Substantia nigra (tissue), 51 donors: ENCODE measurements at places on chromosomes 3 and 15.

DNA sequence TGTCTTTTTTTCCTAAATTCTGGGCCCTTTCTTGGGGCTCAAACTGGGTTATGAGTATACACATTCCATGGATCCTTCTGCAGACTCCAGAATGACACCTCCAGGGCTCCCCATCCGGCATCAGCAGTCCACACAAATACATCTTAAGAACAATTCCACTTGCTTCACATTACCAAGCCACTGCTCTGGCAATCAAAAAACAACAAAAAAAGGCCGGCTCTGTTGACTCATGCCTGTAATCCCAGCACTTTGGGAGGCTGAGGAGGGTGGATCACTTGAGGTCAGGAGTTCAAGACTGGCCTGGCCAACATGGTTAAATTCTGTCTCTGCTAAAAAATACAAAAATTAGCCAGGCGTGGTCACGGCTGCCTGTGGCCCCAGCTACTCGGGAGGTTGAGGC is 49.9 kb upstream of the LPP start:
- no peak for DNase-seq

DNA sequence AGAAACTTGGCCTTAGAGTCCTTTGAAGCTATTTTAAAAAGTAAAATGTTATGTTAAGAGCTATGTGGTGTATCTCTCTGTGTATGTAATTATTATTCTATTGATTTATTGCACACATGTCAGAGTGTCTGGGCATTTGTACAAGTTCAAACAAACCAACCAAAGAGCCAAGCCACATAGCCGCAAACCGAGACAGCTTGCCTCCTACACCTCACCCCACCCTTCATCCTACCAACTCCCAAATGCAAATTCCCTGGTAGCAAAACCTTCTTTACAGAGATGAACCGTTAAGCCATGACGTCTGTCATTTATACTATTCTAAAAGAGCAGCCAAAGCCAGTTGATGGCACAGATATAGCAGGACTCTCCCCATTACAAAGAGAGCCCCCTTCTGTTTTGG is 332.3 kb downstream of the ERC2 start:
- DNase-seq, result no peak

- DNase-seq, result no peak
Measured at GRCh38 chr15:71538181-71538580, 272.2 kb upstream of the NR2E3 start.

DNA sequence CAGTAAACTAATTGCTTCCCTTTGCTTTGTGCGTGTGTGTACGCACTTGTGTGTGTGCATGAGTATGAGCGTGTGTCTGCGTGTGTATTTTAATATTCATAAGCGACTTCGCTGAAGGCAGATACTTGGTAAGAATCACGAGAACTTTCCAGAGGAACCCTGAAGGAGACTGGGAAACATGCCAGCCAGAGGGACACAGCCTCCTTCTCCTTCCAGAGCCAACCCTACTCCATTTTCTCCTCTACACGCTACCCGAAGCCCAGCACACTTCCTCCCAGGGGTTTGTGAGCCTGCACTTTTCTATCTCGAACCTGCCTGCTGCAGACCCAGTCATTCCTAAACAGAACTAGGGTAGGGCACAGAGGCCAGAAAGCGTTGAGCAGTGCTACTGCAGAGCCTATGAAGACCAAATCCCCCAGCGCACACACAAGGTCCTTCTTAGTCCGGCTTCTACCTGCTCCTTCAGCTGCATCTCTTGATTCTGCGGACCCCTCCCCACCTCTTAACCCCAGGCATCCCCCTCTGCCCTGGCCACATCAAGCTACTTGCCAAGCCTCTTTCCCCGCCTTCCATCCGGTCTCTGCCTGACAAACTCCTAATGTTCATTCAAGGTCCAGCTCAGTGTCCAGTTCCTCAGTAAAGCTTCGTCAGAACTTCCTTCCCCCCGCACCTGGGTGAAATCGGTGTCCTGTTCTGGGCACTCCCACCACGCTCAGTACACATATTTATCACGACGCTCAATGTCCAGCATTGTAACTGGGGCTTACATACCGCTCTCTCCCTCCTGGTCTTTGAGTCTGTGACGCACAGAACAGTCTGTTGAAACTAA is 191.8 kb downstream of the FAM43A start:
- no peak for DNase-seq

GRCh38 chr15:94670438-94671034 is 439.2 kb downstream of the MCTP2 start:
- no peak for DNase-seq

GRCh38 chr3:66392512-66392911 is 108.3 kb downstream of the LRIG1 start:
- DNase-seq, result no peak

DNA sequence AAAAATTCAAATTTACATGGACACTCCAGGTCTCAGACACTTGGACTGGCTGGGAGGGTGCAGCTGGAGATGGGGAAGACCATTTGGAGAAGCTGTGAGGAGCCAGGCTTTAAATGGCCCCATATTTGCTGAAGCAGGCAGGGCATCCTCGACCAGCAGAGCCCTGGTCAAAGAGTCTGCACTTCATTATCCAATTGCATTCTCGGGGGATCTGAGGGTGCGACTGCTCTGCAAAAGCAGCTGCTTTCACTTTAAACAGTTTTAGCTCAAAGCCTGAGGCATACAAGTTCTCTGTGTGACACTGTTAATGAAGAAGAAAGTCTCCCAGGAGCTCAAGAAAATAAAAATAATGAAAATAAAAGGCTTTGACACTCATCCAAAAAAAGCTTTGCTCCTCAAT is 98.0 kb upstream of the SLC25A36 start:
- no peak for DNase-seq

- no peak for DNase-seq
Measured at GRCh38 chr15:97459771-97460170, 500.7 kb upstream of the ARRDC4 start.

DNA sequence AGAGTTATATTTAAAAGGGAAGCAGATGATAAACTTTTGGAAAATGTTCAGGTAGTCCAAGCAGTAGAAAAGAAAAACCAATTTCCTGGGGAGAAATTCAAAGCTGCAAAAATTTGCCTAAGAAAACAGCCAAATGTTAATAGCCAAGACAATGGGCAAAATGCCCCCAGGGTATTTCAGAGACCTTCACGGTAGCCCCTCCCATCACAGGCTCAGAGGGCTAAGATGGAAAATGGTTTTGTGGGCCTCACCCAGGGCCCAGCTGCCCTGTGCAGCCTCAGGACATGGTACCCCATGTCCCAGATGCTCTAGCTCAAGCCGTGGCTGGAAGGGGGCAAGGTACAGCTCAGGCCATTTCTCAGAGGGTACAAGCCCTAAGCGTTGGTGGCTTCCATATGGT is 391.0 kb downstream of the ZIC4 start:
- no peak for DNase-seq

GRCh38 chr3:184986366-184986889 is 166.4 kb downstream of the C3orf70 start:
- DNase-seq, result no peak

DNA sequence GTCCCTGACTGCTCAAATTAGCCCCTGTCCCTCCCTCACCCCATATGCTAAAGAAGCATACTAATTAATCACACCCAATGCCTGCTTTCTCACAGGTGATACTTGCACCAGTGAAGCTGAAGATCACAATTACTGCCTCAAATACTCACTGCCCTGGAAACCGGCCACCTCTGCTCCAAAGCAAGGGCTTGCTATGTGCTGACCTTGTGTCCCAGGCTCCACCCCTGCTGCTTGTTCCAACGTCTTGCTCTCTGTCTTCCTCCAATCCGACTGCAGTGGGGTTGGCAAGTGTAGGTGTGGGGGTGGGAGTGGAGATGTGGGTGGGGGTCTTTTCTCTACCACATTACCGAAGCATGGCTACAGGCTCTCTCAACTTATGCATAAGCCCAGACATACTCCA is 55.7 kb upstream of the PSMD6 start:
- DNase-seq, result no peak

DNA sequence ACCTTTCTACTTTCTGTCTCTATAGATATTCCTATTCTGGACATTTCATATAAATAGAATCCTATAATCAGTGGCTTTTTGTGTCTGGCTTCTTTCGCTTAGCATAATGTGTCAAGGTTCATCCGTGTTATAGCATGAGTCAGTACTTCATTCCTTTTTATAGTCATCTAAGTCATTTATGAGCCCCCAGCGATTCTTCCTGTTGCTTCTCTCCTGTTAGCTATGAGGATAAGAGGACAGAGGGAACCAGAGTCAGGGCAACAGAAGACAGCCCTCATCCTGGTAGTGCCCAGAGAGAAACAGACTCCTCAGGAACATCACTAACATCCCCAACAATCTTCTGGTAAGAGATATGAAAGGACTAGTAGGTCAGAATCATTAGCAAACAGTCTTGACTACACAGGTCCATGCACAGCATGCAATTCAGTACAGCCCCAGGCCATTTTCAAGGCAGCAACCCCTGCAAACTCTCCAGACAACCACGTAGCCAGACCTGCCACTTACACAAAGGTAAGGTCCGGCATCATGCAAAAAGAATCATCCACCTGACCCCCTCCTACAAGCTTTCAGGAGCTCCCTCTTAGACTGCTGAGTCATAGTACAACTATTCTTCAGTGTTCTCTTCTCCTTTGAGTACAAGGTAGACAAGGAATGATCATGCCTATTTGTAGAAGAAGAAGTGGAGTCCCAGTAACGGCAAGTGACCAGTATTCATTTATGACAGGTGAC is 91.5 kb downstream of the MYLK start:
- no peak for DNase-seq

- no peak for DNase-seq
Measured at GRCh38 chr15:84099181-84099580, 136.4 kb upstream of the GOLGA6L4 start.

DNA sequence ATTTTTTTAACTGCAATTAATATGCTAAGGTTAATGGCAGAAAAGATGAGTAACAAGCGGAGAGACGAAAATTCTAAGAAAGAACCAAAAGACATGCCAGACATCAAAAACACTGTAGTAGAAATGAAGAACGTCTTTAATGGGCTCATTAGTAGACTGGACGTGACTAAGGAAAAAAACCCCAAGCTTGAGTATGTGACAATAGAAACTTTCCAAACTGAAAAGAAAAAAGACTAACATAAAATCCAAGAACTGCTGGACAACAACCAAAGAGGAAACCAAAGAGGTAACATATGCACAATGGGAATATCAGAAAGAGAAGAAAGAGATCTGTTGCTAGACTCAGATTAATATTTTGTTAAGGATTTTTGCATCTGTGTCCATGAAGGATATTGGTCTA is 94.6 kb upstream of the SETMAR start:
- DNase-seq, result no peak

DNA sequence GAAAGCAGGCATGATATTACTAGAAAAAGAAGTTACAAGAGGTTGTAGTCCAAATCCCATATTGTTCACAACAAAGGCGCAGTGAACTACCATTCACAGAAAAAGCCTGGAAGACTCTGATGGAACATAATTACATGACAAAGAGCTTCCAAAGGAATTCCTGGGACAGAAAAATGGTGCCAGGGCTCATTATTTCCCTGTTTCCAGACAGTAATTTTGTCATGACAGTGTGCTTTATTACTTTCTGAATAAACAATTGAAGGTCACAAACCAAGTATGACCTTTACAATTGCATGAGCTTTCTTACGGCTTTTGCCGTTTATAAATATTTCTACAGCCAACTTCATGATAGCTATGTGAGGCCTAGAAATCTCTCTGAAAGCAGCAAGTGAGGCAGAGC is 61.0 kb downstream of the CYFIP1 start:
- no peak for DNase-seq

GRCh38 chr3:94004301-94004910 is 24.0 kb downstream of the STX19 start:
- DNase-seq, result no peak

GRCh38 chr15:37372064-37372463 is 271.7 kb upstream of the MEIS2 start:
- DNase-seq, result no peak

DNA sequence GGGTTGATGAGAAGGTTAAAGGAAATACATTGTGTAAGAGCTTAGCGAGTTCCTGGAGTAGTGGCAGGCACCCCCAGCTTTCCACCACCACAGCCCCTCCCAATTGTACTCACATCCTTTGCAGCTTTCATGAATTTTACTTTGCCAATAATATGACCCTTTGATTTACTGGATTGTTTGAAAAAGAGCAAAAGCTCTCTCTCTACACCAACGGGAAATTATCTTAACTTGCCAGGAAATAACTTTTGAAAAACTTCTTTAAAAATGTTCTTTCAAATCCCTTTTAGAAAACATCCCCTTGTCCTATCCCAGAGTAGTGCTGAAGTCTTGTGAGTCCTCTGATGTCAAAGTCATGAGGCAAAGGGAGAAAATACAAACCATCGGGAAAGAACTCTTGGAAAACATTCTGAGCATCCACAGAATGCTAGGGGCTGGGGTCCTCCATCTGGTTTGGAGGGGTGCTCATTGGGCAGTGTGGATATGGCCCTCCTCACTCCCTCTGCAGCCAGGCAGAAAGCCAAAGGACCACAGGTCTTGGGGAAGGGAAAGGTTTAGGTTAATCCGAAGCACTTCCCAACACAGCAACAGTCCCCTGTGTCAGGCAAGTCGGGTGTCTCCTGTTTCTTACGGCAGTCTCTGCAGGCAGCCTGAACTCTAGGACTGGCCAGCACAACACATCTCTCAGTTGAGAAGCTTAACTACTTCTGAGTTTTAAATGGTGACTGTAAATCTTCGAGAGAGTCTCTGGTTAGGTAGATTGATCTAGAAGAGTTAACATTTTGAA is 36.5 kb downstream of the BOC start:
- no peak for DNase-seq
